ENCODE measurements at places on chromosomes 13 and 19.

DNA sequence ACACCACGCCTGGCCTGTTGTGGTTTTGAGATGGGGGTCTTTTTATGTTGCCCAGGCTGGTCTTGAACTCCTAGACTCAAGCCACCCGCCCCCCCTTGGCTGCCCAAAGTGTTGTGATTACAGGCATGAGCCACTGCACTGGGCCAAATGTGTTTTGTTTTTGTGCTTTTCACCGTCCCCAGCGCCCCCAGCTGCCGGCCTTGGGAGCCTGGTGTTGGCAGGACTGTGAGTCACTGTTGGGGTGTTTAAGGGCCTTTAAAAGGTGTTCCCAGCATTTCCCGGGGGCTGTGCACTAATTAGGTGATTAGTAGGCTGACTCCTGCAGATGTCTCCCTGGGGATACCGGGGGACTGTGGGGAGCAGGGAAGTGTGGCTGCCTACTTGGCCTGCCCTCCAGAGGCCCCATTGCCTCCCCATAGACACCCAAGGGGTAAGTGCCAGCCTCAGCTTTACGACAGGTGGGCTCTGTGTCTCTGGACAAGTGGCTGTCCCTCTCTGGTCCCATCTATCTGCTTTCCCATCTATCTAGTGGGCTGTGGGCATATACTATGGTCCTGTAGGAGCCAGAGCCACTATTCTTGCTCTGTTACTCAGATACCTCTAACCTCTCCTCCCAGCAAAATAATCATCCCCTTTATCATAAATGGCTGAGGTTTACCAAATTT lies 11.8 kb upstream of the TLE5 start:
- DNase-seq, result no peak

- DNase-seq, result no peak
Observed at GRCh38 chr19:5023128-5023571, 54.2 kb downstream of the KDM4B start.

- no peak for DNase-seq
Observed at GRCh38 chr19:2274931-2275535, 6.9 kb downstream of the PEAK3 start.

GRCh38 chr19:33410915-33411401 lies 37.4 kb downstream of the CEBPG start:
- DNase-seq, result no peak

DNA sequence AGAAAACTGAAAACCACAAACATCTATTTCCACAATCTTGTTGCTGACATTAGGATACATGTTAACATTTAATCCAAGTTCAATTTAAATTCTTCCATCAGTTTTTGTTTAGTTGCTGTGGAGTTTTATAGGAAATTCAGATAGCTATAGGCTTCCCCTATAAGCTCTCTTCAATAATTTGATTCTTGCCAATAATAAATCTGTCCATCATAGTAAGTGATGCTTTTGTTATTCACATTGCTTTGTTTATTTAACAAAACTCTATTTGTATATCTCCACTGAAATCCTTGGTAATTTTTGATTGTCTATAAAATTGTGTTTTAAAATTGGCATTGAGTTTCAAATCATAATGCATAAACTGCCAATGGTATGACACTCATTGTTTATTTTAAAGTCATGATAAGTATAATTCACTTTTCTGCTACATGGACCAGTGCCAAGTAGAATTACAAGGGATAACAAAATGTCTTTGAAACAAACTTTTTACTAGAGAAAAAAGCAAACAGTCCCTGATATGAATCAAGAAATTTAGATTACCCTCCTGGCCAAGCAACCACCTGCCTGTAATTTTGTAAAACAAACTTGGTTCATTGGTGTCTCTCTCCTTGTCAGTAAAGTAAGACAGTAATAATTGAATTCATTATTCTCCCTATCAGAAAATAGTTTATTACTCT lies 577.3 kb upstream of the GPC6 start:
- DNase-seq, result no peak

- DNase-seq, result no peak
Observed at GRCh38 chr13:35930665-35931631, 200.2 kb downstream of the DCLK1 start.

GRCh38 chr13:63671296-63671695 lies 2255.6 kb upstream of the PCDH20 start:
- no peak for DNase-seq

GRCh38 chr13:68551701-68552522 lies 1321.8 kb upstream of the PCDH9 start:
- DNase-seq, result no peak

DNA sequence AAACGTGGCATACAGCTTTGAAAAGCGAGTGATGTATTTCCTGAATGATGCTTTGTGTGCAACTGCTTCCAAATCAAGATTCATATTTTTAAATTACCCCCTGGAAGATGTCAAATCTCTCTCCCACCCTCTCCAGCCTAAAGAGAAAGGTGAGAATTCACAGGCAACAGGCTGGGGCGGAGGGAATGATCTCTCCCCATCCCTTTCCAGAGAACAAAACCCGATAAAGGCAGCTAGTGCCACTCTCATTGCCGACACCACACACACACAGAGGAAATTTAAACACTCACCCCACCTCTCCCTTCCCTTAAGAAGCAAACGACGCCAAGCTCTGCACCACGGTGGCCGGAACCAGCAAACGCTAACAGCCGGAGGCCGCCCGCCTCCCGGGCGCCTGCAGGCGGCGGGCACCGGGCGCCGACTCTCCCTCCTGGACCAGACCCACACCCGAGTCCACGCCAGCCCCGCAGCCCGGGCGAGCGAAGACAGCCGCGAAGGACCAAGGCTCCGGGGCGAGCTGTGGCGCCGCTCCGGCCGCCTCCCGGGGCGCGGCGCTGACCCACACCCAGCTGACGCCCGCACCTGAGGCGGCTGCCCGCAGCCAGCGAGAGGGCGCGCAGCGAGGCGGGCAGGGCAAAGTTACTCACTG lies 477 bp downstream of the LNX2 start:
- no peak for DNase-seq

- DNase-seq, result no peak
Observed at GRCh38 chr13:39263033-39263432, 224.8 kb downstream of the NHLRC3 start.

DNA sequence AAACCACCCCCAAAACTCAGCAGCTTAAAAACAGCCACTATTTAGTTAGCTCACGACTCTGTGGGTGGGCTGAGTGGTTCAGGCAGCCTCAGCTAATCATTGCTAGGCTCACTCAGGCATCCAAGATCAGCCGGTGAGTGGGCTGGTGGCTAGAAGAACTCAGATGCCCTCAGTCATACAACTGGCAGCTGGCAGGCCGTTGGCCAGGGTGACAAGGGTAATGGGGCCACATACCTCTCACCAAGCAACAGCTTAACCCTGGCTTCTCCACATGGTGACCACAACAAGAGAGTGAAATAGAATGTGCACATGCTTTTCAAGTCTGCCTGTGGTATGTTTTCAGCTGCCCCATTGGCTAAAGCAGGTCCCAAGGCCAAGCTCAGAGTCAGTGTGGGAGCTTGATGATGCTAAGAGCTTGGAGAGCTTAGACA lies 435.4 kb upstream of the TSHZ3 start:
- no peak for DNase-seq

- no peak for DNase-seq
Observed at GRCh38 chr13:30409886-30410704, 12.2 kb upstream of the UBE2L5 start.

GRCh38 chr19:38875656-38876395 lies 2.2 kb downstream of the RINL start:
- no peak for DNase-seq

Data from BJ (cell line).